GM10248 (cell line): ENCODE measurements at places on chromosomes 6 and 20.

- DNase-seq: no peak
These were observed 18.6 kb downstream of the TAB2 start for GRCh38 chr6:149335924-149336608.

DNA sequence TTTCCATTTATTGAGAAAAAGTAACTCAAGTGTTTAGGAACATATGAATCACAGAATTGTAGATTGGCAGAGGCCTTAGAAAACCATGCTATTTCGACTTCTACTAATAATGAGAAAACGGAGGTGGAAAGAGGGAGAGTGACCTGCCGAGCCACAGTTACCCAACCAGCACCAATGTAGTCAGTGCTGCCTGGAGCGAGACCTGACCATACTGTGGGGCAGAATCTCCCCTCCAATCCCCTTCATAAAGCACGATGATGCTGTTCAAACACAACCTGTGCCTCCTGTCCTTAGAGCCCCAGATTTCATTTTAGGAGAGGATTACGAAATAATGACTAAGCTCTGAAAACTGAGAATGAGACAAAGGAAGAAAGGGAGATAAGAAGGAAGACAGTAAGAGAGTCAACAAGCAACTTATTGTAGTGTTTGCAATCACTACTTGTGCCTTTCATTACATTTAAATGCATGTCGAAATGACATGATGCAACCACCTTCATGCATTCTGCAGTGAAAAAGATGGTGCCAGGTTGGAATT lies 70.6 kb downstream of the ATXN1 start:
- peak; percentile 53 for DNase-seq

DNA sequence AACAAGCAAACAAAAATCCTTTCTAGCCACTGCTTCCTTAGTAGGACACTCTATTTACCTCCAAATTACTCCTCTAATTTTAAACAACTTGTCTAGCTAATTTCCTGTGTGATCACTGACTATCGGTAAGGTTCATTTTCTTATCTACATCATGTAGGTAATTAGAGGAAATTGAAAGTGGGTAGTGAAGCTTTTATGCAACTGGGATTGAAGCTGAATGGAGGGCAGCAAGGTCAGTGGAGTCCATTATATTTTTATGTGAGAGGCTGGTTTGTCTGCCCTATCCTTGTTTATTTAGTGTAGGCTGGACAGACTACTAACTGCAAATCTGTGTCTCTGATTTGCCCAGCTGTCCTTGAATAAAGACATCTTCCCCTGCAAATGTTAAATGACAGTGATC lies 88.5 kb upstream of the SIM1 start:
- DNase-seq: no peak

GRCh38 chr20:61436283-61436666 lies 184.2 kb downstream of the CDH4 start:
- no peak for DNase-seq

DNA sequence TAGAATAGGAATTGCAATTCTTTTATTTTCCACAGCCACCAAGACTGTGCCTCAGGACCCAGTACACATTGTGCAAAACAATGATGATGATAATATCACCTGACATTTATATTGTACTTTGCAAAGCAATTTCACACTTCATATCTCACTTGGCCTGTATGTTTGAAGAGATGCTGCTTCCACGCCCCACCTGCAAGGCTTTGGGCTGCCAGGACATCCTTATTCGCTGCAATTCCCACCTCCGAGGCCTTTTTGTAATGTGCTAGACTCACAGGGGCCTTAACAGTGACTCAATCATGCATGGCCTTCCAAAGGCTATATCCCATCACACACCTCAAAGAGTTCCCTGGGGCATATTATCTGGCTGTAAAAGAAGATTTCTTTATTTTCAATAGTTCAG lies 200.9 kb downstream of the MYLK4 start:
- DNase-seq: no peak

DNA sequence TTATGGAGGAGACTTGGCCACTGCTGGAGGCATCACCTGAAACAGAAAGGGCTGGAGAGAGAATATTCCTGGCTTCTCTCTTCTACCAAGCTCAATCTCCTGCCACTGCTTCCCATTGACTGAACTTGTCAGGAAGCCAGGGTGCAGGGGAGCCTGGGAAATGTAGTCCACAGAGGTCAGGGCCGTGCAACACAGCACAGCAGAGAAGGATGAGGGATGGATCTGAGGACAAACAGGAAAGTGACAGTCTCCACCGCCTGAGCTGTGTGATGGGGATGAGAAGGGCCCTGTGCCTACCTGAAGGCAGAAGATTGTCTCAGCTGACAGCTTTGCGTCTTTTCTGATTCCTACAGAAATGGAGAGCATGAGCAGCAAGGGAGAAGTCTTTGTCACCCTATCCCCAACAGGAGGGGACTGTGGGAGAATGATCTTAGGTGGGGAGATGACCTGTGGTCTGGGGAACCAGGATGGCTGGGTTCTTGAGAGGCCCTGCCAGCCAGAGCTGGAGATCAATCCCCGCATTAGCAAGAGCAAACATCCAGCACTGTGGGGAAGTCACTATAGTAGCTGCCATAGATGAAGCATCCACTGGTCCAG lies 114.2 kb downstream of the SNX5 start:
- no peak for DNase-seq
